ENCODE measurements at places on chromosomes 3 and 15. TPM values are rescaled to one million over a fixed set of nuclear protein-coding genes. Genes with fewer than 3 reads are reported as not detected.

IRAK2 gene
- total RNA-seq = 3.1 TPM

COL6A6 gene
- not detected for total RNA-seq

MKRN3 gene
- 3.2 TPM for total RNA-seq

SLC6A1 gene
- 0.20 TPM for total RNA-seq

AMIGO3 gene
- not detected for total RNA-seq

DNA sequence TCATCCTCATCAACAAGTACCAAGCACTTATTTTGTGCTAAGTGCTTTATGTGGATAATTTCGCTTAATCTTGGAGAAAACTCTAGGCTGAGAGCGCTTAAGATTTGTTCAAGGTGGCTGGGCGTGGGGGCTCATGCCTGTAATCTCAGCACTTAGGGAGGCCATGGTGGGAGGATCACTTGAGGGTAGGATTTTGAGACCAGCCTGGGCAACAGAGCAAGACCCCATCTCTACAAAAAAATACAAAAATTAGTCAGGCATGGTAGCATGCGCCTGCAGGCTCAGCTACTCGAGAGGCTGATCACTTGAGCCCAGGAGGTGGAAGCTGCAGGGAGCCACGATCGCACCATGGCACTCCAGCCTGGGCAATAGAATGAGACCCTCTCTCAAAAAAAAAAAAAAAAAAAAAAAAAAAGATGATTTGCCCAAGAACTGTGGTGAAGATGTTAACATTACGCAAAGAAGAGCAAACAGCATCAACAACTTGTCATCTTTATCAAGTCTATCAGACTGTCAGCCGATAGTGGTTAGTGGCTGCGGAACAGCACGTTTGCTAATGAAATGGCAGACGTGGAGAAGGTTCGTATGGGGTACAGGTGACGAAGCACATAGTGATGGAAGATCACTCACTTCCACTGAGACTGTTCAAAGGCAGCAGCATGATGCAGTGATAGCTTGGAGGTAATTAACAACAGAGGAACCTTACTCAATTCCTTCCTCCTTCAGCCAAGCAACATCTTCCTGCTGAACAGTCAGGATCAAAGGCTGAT lies 27.7 kb downstream of the NRROS start:
- H3K27ac ChIP-seq = no peak overlapping the region
- no peaks in the 10 kb centered on the region for H3K27me3 ChIP-seq
- no peaks in the 10 kb centered on the region for H3K36me3 ChIP-seq
- DNase-seq = no peak

DNA sequence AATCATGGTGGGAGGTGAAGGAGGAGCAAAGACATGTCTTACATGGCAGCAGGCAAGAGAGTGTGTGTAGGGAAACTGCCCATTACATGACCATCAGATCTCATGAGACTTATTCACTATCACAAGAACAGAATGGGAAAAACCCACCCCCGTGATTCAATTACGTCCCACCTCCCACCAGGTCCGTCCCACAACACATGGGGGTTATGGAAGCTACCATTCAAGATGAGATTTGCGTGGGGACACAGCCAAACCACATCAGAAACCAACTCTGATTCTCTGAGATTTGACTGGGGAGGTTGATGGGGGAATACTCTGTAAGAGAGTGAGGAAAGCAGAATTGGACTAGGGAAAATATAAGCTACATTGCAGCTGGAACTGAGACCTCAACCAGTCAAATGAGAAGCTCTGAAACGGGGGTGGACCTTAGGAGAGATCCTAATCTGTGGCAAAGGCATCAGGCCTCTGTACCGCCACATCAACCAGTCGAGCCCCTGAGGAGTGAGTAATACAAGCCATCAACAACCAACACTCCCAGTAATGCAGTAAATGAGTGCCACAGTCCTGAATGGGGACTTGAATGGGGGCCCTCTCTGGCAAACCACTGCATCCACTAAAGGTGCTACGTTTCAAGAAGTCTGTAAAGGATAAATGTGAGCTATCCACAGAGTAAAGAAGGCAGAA lies 207.9 kb upstream of the GADL1 start:
- no peaks in the 10 kb centered on the region for H3K27me3 ChIP-seq
- H3K27ac ChIP-seq = no peak overlapping the region
- no peaks in the 10 kb centered on the region for H3K4me1 ChIP-seq
- DNase-seq = no peak

DNA sequence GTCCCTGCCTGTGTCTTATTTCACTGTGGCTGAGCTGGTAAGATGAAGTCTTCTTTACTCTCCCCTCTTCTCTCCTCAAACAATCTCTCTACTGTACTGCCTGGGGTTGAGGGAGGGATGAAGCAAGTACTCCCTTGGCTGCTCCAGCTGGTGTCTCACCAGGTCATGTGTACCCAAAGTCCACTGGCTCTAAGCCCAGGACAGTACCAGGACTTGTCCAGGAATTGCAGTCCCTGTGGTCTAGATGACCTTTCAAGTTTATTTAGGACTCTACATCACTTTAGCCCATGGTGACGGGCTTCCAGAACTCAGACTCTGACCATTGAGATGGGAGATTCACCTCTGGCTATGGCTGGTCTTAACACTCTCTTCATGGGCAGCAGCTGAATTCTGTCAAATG lies 17.5 kb upstream of the SLC27A2 start:
- no peak overlapping the region for H3K27ac ChIP-seq
- no peaks in the 10 kb centered on the region for H3K4me1 ChIP-seq
- no peaks in the 10 kb centered on the region for H3K36me3 ChIP-seq
- H3K27me3 ChIP-seq = no peaks in the 10 kb centered on the region
- H3K4me3 ChIP-seq = no peak overlapping the region

DNA sequence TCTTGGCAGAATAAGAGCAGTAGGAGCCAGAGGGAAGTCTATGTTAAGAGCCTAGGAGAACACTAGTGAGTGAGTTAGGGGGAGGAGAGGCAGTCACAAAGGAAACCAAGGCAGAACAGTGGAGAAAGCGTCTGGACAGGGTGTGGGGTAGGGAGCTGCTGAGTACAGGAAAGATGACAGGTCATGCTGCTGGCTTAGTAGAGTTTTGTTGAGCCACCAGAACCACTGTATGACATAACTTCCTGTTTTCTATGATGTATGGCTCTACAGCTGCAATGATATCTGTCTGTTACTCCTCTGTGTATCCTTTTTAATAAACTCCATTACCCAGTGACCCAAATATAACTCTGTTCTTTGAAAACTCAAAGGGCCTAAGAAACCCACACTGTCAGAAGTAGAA lies 10.6 kb upstream of the STT3B start:
- no peaks in the 10 kb centered on the region for H3K4me1 ChIP-seq
- no peak overlapping the region for H3K4me3 ChIP-seq
- no peaks in the 10 kb centered on the region for H3K27me3 ChIP-seq
- no peak for DNase-seq

GRCh38 chr3:43048470-43048869 lies 57.4 kb downstream of the POMGNT2 start:
- no peaks in the 10 kb centered on the region for H3K36me3 ChIP-seq
- no peaks in the 10 kb centered on the region for H3K4me1 ChIP-seq
- no peak overlapping the region for H3K4me3 ChIP-seq
- no peaks in the 10 kb centered on the region for H3K27me3 ChIP-seq
